Stimulated activated CD4-positive, alpha-beta T cell treated with anti-CD3 and anti-CD28 coated beads, Interleukin-4, amount 100 ng/mL, for 24 hours (primary cell): ENCODE measurements at places on chromosomes 3 and 15.

DNA sequence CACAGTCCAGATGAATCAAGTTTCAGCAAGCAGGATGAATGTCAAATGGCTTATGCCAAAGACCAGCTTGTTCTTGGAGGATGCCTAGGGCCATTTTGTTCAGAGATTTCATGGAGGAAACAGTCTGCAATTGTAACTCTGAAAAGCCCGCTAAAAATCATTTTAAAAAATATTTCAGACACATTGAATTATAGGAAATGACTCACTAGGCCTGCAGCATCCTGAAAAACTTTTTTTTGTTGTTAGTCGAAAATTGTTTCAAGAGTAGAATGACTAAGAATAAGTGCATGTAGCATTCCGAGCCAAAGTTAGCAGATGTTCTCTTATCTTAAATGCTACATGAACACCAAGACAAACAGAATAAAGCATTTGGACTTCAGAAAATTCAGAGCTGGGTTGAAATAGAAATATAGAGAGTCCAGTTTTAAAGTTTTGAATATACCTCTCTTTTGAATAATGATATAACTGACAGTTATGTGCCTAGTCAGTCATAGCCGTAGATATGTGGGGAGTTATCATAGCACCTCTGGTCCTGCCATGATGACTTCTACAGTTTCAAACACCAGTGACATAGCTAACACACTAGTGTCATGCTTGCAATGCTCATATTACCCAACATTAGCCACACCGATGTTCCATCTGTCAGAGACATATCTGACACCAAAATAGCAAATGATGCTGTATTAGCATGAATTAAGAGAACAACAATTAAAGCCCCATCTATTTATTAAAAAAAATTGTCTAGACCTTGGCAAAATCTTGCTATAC, 1462.8 kb upstream of the GBE1 start:
- no peak for DNase-seq

DNA sequence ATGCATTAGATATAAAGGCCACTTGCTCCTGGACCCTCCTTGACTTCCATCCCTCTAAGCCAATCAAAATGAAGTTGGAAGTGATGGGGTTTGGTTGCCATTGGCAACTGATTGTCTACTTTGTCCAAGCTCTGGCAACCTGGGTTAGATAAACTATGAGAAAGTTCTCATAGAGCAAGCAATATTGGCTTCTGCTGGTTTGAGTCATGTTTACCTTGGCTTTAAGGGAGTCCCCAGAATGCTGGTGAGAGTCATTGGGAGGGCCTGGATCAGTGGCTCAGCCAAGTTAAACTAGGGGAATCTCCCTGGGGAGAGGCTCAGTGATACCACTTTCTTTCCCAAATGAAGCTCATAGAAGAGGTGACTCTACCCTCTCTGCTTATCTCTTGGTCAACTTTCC, 176.3 kb upstream of the ROPN1 start:
- DNase-seq: no peak

DNA sequence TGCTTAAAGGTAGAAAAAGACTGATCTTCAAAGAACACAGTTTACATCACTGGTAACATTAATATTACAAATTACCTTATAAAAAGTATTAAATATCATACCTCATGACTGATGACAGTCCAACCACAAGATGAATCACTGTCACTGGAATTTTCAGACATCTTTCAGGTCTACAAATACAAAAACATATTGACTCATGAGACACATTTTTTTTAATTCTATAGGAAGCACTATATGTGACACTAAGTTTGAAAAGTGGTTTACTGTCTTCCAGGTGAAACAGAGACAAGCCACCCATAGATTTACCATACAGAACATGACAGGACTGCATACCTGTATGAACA, 18.9 kb downstream of the CCPG1 start:
- no peak for DNase-seq

DNA sequence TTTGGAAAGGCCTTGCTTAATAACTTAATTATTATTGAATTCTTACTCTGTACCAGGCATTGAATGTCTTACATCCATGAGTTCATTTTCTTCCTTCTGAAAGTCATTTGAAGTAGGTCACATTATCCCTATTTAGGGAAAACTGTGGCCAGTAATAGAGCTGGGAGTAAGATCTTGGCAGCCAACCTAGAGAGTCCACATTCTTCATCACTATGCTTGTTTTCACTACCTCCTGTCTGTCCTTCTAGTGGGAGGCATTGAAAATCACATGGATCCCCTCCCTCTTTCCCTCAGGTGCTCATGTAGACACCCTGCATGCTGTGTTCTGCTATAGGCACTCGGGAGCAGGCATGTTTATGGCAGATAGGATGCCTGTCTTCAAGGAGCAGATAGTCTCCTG, 154.9 kb downstream of the EBLN2 start:
- no peak for DNase-seq

- no peak for DNase-seq
These were observed 89.1 kb downstream of the NEO1 start for GRCh38 chr15:73141216-73141900.

GRCh38 chr3:13472286-13472685, 7.8 kb upstream of the HDAC11 start:
- no peak for DNase-seq

- DNase-seq: peak; percentile 55
These were observed 26.2 kb downstream of the POLR2M start for GRCh38 chr15:57732526-57733331.

DNA sequence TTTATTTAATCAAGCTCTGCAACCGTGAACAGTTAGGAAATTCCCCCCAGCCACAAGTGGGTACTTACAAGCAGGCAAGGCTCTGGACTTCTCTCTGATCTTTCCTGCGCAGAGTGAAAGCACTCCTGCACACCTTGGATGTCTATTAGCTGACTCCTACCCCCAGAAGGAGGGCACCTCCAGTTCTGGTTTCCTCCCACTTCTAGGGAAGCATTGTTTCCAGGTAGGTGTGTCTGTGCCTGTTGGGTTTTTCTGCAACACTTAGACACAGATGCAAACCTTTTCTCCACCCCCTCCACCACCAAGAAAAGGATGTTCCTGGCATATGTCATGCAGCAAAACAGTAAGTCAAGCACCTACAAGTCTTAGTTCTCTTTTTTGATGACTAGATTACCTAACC, at the start of gene ZBED2:
Gene ZBED2 (minus strand): TSS at position 115 of the 400 bp plus-strand sequence. CDS start 1,145 bp downstream, outside the sequence.
- peak; percentile 52 for DNase-seq

GRCh38 chr15:68017201-68017600, 36.9 kb upstream of the PIAS1 start:
- DNase-seq: no peak

- DNase-seq: no peak
These were observed 68.9 kb downstream of the MYH15 start for GRCh38 chr3:108441518-108441917.

DNA sequence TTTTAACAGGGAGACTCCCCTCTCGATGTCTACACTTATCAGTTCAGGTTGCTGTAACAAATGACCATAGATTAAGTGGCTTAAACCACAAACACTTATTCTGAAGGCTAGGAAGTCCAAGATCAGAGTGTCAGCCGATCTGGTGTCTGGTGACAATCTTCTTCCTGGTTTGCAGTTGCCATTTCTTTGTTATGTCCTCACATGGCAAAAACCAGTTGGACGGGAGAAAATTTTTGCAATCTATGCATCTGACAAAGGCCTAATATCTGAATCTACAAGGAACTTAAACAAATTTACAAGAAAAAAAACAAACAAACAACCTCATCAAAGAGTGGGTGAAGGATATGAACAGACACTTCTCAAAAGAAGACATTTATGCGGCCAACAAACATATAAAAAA, 116.9 kb upstream of the FOXB1 start:
- DNase-seq: no peak

GRCh38 chr3:112013784-112014143, 15.0 kb downstream of the TAGLN3 start:
- no peak for DNase-seq

- no peak for DNase-seq
These were observed 93.8 kb upstream of the IGF1R start for GRCh38 chr15:98554272-98555172.

GRCh38 chr3:107284612-107285011, 92.6 kb upstream of the CCDC54 start:
- DNase-seq: no peak

- DNase-seq: no peak
These were observed 266.2 kb upstream of the ROPN1 start for GRCh38 chr3:124258057-124258500.

DNA sequence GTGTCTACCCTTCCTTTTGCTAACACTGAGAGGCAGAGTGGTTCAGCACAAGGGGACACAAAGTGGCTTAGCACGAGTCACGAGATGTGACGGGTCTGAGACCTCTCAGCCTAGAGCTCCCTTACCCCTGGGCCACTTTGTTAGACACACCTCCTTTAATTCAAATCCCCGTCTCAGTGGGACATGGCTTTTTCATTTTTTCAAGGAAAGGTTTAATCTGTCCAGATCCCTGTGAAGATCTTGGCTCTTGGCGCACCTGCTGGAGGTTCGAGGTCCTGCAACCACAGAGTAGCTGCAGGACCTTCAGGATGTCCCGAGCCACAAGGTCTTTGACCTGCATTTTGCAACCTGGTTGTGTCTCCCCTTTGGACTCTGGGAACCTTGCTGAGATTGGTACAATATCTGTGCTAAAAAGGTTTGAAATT, 52.0 kb downstream of the LPP start:
- no peak for DNase-seq

- no peak for DNase-seq
These were observed 25.5 kb upstream of the TAFA4 start for GRCh38 chr3:68957895-68958294.

GRCh38 chr3:130529486-130530215, 12.7 kb downstream of the COL6A6 start:
- DNase-seq: no peak

DNA sequence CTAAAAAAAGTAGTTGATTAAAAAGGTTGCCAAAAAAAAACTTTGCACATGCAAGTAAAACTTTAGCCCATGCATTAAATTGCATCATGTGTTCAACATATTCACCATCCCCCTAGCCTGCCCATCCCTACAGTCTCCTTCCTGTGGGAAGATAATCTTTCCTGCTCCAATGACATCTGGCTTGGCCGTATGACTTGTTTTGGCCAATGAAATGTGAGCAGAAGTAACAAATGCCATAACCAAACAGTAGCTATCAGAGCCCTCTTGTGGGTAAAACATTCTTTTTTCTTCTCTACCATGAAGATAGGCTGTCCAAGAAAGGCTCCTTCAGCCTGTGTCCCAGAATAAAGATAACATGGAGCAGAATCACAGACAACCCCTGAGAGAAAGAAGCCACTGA, 15.3 kb downstream of the ERC2 start:
- DNase-seq: no peak

GRCh38 chr3:149736175-149736952, 15.9 kb downstream of the COMMD2 start:
- no peak for DNase-seq

- no peak for DNase-seq
These were observed 145.8 kb downstream of the LRRK1 start for GRCh38 chr15:101064795-101065569.

- no peak for DNase-seq
These were observed 25.1 kb downstream of the MCTP2 start for GRCh38 chr15:94256511-94256910.

- DNase-seq: no peak
These were observed at the start of gene PRICKLE2 for GRCh38 chr3:64224826-64225610. Gene PRICKLE2 (minus strand): TSS chr3:64225466. CDS start chr3:64198927, 26,539 bp downstream.

DNA sequence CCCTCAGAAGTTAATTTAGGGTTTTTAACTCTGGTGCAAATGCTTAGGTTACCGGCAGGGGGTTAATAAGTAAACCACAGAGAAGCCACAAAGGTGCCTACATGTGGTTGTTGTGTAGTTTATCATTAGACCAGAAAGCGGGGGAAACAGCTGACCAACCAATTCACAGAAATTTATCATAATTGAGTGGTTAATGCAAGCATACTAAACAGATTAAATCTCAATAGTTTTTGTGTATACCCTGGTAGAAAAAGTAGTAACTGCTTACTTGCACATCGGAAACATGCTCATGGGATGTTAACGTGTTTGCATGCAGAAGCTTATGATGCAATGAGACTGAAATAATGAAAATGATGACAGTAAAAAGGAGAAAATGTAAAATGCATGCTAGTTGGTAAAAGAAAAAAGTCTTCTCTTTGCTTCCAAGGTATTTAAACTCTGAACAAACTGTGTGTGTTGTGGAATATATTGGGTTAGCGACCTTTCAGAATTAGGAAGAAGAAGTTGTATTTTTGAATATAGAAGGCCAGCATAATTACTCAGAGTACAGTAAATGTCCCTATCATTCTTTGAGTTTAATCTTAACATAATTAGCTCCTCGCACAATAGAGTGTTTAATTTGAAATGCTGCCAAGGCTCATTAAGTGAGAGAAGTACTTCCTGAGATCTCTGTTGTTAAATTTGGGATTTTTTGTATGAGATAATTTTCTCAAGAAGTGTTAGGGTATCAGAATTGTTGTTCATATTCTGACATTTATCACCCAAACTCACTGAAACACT, 316.2 kb downstream of the PTPRG start:
- no peak for DNase-seq

DNA sequence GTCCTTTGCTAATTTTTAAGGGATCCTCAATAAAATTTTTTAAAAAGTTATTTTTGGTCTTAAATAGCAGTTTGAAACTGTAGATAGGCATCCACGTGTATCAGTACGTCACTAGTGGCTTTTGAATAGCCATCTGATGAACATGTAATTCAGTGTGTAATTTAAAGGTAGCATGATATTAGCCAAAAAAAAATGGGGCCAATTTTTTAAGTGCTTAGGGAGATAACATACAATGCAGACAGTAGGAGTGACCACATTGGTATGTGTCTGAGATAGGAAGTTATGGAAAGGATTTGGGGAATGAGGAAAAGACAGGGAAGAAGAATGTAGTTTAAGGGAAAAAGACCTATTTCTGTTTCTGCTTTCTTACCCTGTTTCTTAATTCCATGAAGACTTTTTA, 2.5 kb downstream of the AP4E1 start:
- DNase-seq: no peak

DNA sequence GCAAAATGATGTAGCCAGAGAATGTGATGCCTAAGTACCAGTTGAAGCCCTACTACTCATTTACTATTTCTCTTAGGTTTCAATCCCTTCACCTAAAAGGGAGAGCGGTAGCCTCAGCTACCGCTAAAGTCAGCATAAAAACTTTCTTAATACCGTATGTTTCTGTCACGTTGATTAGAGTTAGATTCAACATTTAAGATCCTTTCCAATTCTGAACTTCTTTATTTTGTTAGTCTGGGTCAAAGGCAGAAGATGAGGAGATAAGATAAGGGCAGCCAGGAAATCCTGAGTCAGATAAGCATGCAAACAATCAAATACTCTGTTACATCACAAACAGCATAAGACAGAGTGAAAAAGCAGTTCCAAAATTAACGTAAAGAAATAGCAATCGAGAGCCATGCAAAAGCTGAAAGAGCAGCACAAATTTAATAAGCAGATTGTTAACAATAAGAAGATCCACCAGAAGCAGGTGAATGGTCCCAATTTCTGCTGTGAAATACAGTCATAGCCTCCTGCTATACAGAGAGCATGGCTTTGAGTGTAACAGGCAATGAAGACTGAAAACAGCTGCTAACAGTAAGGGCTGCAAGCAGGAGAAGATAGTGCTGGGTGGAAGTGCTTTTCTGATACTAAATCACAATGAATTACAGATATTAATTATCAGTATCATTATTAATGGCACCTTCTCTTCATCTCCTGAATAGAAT, 3.0 kb downstream of the TMEM207 start:
- DNase-seq: no peak

GRCh38 chr3:156674911-156675829, 780 bp downstream of the TIPARP start:
- peak; percentile 33 for DNase-seq
